ENCODE measurements at places on chromosomes 2 and 18.
A peak's percentile ranks its signal among the peaks of the same experiment; 100 is the strongest.

- DNase-seq, result no peak
These were observed 171.0 kb upstream of the SIX3 start for GRCh38 chr2:44770221-44771195.

DNA sequence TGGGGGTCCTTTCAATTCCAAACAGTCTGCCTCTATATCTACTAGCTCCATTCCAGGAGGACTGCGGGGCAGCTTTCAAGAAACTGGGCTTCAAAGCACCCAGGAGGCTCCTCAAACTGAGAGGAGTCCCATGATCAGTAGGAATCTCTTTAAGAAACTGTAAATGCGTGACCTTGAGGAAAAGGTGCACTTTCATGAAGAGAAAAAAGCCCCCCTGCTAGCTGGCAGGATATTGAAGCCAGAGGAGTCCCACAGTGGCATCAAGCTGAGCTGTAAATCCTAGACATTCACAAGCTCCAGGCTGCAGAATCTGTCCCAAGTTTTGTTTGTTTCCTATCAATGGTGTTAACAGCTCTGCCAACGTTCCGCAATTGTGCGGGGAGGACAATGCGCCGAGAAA is 790.1 kb downstream of the SLC4A3 start:
- no peak for DNase-seq

GRCh38 chr2:145321344-145321743 is 801.4 kb upstream of the ZEB2 start:
- no peak for DNase-seq

DNA sequence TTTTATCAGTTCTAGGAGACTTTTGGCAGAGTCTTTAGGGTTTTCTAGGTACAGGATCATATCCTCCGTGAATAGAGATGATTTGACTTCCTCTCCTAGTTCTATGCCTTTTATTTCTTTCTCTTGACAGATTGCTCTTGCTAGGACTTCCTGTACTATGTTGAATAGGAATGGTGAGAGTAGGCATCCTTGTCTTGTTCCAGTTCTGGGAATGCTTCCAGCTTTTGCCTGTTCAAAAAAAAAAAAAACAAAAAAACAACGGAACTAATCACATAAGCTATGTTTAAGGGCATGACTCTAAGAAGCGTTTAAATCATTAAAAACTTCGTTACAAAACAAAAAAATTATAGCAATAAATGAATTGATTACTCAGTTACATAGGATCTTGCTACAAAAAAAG is 145.7 kb downstream of the NUP35 start:
- no peak for DNase-seq

DNA sequence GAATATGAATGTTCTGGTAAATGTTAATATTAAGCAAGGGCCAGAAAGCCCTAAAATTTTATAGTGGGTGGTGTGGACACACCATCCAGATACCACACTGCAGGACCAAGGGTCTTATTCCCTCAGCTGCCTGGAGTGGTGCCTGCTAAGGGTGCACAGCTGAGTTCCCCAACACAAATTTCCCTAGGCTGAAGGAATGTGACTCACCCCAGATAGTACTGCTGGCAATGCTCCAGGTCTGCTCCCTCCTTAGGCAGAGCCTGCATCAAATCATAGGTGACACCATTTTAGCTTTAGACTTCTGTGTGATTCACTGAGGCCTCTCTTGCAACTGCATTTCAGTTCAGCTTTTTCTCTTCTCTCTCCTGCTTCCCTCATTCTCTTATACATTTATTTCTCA is 321.1 kb downstream of the SATB2 start:
- peak; percentile 65 for DNase-seq

GRCh38 chr2:23230885-23231284 is 154.1 kb upstream of the KLHL29 start:
- DNase-seq, result no peak

DNA sequence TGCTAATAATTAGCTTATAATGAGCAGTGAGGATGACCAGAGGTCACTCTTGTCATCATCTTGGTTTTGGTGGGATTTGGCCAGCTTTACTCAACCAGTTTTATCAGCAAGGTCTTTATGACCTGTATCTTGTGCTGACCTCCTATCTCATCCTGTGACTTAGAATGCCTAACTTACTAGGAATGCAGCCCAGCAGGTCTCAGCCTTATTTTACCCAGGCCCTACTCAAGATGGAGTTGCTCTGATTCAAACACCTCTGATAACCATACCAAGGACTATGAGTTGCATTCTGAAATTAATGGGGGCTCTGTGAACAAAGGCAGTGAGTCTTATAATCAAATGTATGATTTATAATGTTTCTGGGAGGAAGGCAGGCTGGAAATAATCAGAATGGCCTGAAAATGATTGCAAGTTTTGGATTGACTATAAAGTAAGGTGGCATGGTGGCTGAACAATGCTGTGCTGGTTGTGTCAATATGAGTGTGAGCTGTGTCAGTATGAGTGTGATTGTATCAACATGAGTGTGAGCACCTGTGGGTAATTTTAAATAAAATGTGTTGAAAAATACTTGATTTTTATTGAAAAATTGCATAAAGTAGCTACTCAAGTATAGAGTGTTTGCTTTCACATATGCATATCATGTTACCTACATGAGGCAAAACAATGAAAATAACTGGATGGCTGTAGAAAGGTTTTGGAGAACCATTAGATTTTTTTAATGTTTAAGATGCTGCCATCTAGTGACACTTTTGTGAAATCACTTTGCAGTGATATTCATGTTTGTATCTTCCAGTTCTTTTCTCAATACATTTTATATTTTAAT is 103.0 kb downstream of the KYNU start:
- DNase-seq, result peak; percentile 56

- no peak for DNase-seq
These were observed 36.9 kb downstream of the CRACDL start for GRCh38 chr2:98899041-98899702.
